ENCODE measurements at places on chromosomes 11 and 22.

DNA sequence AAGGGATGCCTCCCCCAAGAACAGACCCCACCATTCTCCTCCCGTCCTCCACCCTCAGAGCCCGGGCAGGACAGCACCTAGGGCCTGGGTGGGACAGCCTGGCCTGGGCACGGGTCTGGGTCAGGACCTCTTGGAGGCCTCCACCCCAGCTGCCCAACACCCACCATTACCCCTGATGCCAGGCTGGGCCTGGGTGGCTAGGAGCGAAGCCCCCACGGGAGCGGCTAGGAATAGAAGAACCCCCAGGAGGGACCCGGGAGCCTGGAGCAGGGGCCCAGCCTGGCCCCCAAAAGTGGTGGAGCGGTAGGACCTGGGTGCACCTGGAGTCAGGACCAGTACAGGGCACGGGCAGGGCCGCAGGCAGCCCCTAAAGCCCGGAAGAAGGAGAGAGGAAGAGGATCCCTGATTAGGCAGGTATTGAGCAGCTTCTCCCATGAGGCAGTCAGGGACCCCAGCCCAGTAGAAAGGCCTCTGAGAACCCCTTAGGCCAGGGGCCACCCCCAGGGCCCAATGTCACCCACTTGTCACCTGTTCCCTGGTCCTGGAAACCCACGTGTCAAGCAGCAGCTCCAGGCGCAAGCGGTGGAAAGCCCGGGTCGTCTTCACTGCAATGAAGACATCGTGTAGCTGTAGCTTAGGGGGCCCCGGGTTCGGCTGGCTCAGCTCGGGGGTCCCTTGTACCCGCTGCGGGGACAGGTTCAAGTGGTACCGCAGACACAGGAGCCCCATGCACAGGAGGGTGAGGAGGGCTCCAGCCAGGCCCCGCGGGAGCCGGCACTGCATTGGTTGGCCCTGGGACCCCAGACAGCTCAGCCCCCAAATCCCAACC is 575 bp downstream of the MFNG start:
- DNase-seq: no peak

DNA sequence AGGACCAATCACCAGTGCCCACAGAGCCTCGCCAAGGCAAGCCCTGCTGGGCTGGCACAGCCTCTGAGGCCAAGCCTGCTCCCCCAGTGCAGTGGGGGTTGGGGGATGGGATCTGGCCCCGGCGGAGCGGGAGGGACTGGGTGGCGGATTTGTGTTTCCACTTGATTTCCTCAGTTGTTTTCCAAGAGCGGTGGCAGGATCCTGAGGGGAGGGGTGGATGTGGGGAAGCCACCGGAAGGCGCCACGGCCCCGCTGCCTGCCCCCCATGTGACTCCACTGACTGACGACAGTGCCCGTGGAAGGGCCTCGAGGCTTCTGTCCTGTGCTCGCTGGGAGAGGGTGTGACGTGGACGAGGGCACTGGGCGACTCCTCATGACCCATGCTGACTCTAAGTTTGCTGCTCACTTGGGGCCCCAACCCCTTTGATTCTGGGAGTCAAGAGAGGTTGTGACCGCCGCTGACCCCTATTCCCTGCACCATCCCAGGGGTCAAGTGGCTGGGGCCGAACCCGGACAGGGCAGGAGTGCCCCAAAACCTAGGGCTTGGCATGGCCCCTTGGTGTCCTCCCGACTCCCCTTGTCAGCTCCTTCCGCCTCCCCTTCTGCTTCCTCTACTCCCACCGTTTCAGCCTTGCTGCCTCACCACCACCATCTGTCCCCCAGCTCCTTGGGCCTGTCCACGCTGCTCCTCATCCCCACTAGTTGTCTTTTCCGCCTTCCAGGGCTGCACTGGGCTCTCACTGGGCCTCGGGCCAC is 23.5 kb upstream of the PICK1 start:
- DNase-seq: no peak

GRCh38 chr11:111334532-111335502 is 36.5 kb downstream of the POU2AF3 start:
- no peak for DNase-seq

- DNase-seq: no peak
Measured at GRCh38 chr11:1521382-1522080, 35.0 kb upstream of the MOB2 start.

- DNase-seq: peak; percentile 63
Measured at GRCh38 chr11:65078151-65078550, 5.7 kb downstream of the CDCA5 start.

DNA sequence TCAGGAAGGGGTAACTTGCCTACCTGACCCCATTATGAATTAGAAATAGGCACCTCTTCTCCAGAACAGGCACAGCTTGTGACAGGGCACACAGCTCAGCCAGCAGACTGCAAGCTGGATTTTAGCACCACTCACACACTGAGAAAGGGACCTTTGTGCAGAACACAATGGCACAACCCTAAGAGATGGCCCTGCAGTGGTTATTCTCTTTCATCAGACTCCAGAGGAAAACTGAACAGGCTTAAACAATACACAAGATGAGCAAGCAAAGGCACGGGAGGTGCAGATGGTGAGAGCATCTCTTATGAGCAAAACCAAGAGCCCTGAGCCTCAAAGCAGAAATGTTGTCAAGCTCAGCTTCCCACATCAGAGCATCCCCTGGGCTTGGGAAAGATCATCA is 93.8 kb upstream of the LRRC55 start:
- no peak for DNase-seq

- no peak for DNase-seq
Measured at GRCh38 chr22:48004936-48005335, 1242.5 kb downstream of the TBC1D22A start.

DNA sequence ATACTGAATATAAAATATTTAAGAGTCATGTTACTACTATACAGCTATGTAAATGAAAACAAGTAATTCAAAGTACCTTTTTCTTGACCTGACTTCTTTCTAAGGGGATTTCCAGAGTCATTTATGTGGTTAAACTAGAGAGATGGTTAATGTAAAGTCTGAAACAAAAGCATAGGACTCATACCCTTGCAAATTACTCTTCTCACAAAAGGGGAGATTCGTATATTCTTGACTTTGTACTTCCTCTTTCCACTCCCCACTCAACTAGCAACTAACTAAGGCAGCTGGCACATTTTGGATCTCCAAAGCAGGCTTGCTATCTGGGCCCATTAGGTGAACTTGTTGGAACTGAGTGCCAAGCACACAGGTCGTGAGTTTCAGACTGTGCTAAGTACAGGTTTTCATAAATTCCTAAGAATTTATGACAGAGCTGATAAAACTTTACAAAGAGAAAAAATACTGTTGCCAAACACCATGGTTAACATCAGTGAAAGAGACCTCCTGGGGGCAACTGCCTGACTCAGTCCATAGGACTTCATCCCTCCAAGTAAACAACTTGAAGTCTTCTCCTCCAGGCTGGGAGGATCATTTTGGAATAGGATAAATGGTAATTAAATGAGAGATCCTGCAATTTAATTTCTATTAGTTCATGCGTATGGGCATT is 77.0 kb upstream of the DDI1 start:
- DNase-seq: no peak

DNA sequence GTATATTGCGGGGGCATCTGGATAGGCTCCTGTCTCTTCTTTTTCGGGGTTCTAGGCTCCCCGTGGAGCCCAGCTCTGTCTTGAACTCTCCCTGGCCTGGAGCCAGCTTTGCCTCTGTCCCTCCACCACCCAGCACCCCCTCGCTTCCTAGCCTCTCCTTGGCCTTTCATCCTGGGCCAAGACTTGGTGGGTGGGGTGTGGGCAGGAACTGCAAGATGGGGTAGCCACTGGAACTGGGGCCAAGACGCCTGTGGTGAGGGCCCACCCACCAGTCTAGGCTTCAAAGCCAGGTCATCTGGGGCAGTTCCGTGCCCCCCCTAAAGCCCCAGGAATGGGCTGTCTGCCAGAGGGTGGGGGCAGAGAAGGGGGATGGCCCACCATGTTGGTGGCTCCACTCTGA is 1.7 kb upstream of the CRYBB1 start:
- no peak for DNase-seq

DNA sequence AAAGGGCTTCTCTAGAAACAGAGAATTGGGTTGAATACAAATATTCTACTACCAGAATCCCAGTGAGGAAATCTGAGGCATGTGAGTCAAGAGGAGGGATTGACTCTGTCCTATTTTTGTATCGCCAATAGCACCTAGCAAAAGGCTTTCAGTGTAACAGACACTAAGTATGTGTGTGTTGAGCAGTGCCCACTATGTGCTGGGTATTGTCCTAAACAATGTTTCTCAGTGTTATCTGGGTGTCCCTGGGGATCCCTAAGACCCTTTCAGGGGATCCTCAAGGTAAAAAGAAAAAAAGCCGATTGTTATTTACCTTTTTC is 21.0 kb upstream of the RBFOX2 start:
- DNase-seq: no peak

DNA sequence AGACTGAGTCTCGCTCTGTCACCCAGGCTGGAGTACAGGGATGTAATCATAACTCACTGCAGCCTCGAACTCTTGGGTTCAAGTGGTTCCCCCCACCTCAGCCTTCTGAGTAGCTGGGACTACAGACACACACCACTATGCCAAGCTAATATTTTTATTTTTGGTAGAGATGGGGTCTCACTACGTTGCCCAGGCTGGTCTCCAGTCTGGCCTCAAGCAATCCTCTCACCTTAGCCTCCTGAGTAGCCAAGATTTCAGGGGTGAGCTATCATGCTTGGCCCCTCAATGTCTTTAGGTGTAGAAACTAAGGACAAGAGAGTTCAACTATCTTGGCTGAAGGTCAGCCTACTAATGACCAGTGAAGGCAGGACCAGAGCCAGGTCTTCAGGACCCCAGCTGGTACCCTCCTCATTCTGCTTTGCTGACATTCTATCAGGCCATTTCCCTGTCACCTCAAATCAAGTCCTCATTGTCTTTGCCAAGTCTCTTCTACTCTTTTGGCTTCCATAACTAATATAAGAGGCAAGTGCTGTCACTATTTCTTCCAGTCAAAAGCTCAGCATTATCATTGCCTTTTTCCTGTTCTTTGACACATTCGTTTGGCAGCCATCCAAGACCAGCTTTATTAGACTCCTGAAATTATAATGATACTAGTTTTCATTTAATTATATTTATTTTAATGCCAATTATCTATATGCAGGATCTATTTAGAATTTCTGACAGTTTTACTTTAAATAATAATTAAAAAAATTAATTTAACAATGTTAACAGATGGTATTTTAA is 264.2 kb upstream of the PITPNB start:
- DNase-seq: no peak

GRCh38 chr11:128269466-128269865 is 317.9 kb downstream of the ETS1 start:
- DNase-seq: no peak

- no peak for DNase-seq
Measured at GRCh38 chr22:37425800-37426705, 1.2 kb downstream of the ELFN2 start.

DNA sequence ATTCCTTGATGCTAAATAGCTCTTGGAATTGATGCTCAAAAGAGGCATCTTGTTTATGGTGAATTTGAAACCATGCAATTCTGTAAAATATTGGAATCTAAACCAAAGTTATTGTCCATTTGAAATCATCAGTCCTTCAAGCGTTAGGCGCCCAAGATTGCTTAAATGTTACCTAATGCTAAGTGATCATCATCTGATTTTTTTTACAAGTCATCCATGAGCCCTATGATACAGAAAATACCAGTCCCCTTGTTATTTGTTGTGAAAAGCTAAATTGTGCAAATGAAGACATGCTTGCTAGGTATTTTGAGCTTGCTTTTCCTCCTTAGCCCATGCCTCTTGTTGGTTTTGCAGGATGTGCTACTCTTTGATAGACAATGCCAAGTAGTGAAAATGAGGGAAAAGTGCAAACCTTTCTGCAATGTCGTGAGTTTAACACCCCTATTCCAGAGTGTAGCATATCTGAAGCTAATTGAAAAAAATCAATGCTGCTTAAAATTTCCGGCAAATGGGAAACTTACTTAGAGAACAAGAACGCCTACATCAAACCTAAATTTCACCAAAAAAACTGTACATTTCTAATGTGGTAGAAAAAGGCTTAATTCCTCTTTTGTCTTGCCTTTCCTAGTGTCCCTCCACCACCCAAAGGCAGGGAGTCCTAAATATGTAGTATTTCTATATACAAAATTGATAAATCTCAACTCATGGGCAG is 1.9 kb downstream of the GRK3 start:
- no peak for DNase-seq

- DNase-seq: peak; percentile 68
Measured at GRCh38 chr11:62337303-62338181, at the start of gene ASRGL1. Gene ASRGL1, plus strand, starts transcription at chr11:62337448. Its CDS starts 530 bp downstream, at chr11:62337978.
